Activated naive CD8-positive, alpha-beta T cell treated with anti-CD3 and anti-CD28 coated beads for 36 hours (primary cell): ENCODE measurements at places on chromosomes 7 and 10. TPM values are rescaled to one million over a fixed set of nuclear protein-coding genes. Genes with fewer than 3 reads are reported as not detected.

Gene SFTPA1
- not detected for total RNA-seq

Gene SPDYE9
- total RNA-seq: not detected

Gene PDE6C
- not detected for total RNA-seq

Gene CFAP69
- 0.72 TPM for total RNA-seq

Gene FKBP9
- total RNA-seq: not detected

Gene MYOZ1
- total RNA-seq: not detected

GRCh38 chr10:7955446-7955845, 99.0 kb upstream of the GATA3 start:
- no peak for DNase-seq

- DNase-seq: no peak
Observed at GRCh38 chr7:159098811-159099655, 45.6 kb downstream of the VIPR2 start.

GRCh38 chr10:22183771-22184461, 33.9 kb downstream of the EBLN1 start:
- DNase-seq: no peak

GRCh38 chr10:47013507-47014154, 102.4 kb downstream of the PTPN20 start:
- DNase-seq: no peak

DNA sequence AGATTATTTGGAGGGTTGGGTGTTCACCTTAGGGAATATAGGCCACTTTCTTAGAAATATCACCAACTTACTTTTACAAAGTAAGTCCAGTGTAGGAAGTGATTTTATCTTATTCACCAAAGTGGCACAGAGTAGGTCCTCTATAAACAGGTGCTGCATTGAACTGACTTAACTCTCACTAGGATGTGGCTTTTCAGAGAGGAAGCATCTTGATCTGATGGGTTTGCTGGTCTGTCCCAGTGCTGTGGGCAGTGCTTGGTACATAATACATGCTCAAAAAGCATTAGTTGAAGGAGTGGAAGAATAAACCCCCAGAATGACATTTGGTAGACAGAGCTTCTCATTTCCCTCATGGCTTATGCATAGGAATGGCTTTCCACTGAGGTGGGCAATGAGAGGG, 334.7 kb downstream of the LRMDA start:
- no peak for DNase-seq

DNA sequence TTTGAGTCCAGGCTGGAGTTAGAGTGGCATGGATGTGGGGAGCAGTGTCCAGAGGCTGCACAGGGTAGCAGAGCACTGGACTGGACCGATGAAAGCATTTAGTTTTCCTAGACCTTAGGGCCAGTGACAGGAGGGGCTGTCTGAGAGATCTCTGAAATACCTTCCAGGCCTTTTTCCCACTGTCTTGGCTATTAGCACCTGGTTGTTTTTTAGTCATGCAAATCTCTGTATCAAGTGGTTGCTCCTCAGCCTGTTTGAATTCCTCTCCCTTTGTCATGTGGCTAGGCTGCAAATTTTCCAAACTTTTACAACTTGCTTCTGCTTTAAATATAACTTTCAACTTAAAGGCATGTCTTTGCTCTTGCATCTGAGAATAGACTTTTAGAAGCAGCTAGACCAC, 504.3 kb upstream of the VSTM2A start:
- DNase-seq: no peak

- DNase-seq: no peak
Observed at GRCh38 chr10:71604324-71605018, 115.1 kb downstream of the C10orf105 start.
